Small intestine (tissue), 16 donors: ENCODE measurements at places on chromosomes 2 and 18. TPM values are rescaled to one million over a fixed set of nuclear protein-coding genes. Genes with fewer than 3 reads are reported as not detected.

GRCh38 chr2:43412114-43412753 is 183.6 kb downstream of the THADA start:
- no peak for DNase-seq

- DNase-seq, result no peak
Observed at GRCh38 chr2:54401554-54401953, 54.6 kb upstream of the SPTBN1 start.

- DNase-seq, result no peak
Observed at GRCh38 chr18:47680488-47680887, 250.0 kb downstream of the SMAD2 start.

- no peak for DNase-seq
Observed at GRCh38 chr2:9415516-9416169, 7.7 kb downstream of the ITGB1BP1 start.

GRCh38 chr2:110766291-110766690 is 33.9 kb downstream of the ACOXL start:
- DNase-seq, result no peak

GRCh38 chr18:26700728-26701127 is 152.4 kb upstream of the KCTD1 start:
- no peak for DNase-seq

DNA sequence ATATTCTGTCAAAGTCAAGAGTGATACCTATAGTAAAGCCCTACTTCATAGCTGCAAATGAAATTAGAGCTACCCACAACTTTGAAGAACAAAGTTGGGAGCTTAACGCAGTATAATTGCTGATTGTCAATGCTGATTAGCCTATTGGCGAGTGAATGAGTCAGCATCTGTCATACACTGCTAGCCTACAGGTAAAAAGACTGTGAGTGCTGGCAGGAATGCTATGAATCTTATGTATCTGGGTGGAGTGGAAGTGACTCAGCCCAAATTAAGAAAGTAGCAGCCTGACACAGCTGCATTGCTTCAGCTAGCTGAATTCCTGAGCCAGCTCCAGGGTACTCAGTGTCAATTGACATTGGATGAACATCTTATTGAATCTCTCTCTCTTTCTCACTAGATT is 179.4 kb upstream of the DCC start:
- DNase-seq, result no peak

DNA sequence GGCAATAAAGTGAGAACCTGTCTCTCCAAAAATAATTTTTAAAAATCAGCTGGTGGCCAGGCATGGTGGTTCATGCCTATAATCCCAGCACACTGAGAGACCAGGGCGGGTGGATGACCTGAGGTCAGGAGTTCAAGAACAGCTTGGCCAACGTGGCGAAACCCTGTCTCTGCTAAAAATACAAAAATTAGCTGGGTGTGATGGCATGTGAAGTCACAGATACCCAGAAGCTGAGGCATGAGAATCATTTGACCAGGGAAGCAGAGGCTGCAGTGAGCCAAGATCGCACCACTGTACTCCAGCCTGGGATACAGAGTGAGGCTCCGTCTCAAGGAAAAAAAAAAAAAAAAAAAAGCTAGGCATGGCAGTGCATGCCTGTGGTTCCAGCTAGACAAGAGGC is 7.4 kb upstream of the GPR75 start:
- no peak for DNase-seq

DNA sequence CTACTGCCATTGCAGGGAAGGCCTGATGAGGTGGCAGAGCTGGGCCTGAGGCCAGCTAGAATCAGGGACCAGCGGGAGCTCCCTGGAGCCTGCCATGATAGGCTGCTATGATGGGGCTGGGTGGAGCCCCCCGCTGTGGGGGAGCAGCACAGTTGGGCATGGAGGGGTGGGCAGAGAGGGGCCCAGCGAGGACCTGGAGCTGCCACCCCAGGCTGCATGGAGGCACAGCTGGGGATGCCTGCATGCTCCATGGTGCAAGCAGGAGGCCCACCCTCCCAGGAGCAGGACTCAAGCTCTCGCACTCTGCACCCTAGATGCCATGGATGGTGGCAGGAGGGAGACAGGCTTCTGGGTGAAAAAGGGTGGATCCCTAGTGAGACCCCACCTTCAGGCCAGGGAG is 17.8 kb upstream of the RPRD1A start:
- DNase-seq, result no peak

DNA sequence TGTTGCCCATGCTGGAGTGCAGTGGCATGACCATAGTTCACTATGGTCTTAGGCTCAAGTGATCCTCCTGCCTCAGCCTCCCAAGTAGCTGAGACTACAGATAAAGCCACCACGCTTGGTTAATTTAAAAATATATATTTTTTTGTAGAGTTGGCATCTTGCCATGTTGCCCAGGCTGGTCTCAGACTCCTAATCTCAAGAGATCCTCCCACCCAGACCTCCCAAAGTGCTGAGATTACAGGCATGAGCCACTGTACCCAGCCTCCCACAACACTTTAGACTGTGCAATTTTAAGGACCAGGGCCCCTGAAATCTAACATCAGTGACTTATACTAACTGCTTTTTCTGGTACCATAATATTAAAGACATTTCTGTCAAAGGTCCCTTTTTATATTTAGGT is 5.2 kb downstream of the TXNDC2 start:
- DNase-seq, result no peak

GRCh38 chr18:77395953-77396352 is 146.3 kb downstream of the GALR1 start:
- DNase-seq, result peak; percentile 8

DNA sequence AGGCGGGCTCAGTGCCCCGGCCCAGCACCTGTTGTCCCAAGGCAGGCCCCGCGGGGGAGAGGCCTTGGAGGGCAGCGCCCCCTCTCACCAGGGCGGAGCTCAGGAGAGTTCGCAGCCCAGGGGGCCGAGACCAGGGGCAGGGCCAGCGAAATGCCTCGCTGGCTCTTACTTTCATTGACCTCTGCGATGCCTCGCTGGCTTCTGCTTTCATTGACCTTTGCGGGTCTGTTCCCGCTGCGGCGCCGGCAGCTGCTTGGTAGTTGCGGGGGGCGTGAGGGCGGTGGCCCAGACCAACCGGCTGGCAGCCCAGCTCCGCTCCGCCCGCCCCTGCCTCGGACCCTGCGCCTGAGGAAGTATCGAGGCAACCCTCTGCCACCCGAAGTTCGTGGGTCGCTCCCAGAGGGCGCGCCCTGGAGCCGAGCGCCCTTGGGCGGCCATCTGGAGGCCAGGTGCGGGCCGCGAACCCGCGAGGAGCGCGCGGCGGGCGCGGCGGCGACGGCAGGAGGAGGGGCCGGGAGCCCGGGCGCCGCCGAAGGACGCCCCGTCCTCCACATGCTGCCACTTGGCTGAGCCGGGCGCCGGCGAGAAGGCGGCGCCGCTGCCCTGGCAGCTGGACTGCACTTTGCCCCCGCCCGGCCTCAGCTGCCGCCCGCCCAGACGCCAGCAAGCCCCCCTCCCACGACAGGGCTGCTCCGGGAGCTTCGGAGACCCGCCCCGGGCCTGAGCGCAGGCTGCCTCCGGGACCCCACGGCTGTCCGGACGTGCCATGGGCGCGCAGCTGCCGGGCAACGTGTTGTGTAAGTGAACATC is 118.0 kb upstream of the MSTN start:
- peak; percentile 83 for DNase-seq

GRCh38 chr2:183255411-183255810 is 131.2 kb downstream of the NUP35 start:
- DNase-seq, result no peak

GRCh38 chr2:102632380-102633175 is 13.2 kb downstream of the SLC9A2 start:
- no peak for DNase-seq

- DNase-seq, result peak; percentile 60
Observed at GRCh38 chr2:231554748-231555545, 24.7 kb upstream of the NMUR1 start.

GRCh38 chr2:169303579-169304305 is 58.6 kb downstream of the LRP2 start:
- DNase-seq, result no peak

DNA sequence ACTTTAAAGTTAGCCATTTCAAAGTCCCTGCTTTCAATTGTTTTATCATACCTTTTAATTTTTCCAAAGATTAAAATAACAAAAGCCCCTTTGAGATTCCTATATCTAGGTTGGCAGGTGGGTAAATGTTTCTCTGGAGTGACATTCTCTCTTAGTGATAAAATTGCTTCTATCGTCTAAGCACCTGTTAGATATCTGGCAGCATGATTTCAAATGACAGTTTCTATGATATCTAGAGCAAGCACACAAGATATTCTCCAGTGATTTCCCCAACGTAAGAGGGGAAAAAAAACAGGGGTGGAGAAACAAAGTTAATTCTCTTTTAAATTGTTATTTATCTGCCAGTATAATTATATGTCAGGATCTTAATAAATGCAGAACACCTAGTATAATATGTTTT is 610.2 kb downstream of the DSC3 start:
- DNase-seq, result no peak

DNA sequence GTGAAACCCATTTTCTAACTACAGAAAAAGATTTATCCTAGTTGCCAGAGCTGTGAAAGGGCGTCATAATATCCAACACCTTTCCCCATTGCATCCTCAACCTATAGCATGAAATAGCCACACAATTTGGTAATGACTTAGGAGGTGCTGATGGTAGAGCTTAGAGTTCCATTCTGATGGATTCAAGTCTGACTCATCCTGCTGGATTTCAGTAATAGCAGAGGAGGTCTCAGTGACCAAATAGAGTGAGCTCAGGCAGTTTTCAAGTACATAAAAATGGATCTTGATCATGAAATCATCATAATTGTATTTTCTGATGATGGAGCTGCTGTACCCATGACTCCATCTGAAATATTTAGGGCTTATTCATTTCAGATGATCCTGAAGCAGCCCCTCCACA is 270.7 kb upstream of the KLHL29 start:
- DNase-seq, result no peak

The ZNF519 gene
- under 0.01 TPM for polyA plus RNA-seq

The ARID5A gene
- 2.9 TPM for polyA plus RNA-seq

The TRABD2A gene
- polyA plus RNA-seq, result 25.6 TPM

The KCNK3 gene
- 0.22 TPM for polyA plus RNA-seq

The LYG2 gene
- 0.10 TPM for polyA plus RNA-seq

The MAB21L4 gene
- polyA plus RNA-seq, result 14.3 TPM

The ZNF638 gene
- polyA plus RNA-seq, result 106 TPM

The CYP1B1 gene
- polyA plus RNA-seq, result 1.2 TPM

The TUBB8B gene
- not detected for polyA plus RNA-seq

The IL36RN gene
- not detected for polyA plus RNA-seq

The SMAD7 gene
- polyA plus RNA-seq, result 18.3 TPM

The G6PC2 gene
- polyA plus RNA-seq, result 0.12 TPM

The C2orf80 gene
- polyA plus RNA-seq, result not detected

The DPP4 gene
- polyA plus RNA-seq, result 35.8 TPM

The KLHL29 gene
- polyA plus RNA-seq, result 0.22 TPM
